Thyroid gland (tissue), 4 donors: ENCODE measurements at places on chromosomes 16 and 17.

DNA sequence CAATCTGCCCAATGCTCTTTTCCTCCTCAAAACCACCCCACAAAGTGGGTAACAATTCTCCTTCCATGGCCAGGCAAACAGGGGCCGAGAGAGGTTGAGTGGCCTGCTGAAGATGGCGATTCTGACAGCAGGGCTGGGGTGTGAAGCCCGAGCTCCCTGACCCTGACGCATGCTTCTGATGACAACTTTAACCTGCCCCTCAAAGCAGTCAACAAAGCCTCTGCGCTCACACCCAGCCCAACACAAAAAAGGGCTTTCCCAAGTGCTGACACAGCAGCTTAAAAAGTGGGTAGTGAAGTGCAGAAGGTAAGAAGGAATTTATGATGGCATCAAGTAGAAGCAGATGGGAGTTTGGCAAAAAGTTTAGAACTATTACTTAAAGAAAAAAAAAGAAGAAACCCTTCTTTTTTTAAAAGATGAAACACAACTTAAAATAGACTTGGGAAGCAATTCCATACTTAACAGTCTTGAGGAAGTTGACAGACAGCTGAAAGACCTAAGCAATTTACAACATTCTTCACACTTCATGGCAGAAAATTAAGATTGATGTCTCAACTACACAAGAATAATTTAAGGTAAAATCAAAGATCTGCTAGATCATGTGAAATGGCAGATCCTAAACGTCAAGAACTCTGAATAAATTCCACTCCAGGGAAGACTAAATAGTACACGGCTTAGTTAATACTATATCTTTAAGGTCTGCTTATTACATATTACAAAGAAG lies 133.9 kb downstream of the PARN start:
- no peak for DNase-seq

GRCh38 chr17:42200706-42201457 lies 6.6 kb upstream of the GHDC start:
- peak; percentile 33 for DNase-seq

GRCh38 chr17:59842901-59843652 lies 49.7 kb downstream of the TUBD1 start:
- peak; percentile 55 for DNase-seq

- no peak for DNase-seq
Observed at GRCh38 chr17:58694302-58694701, 1.9 kb downstream of the RAD51C start.

- DNase-seq: no peak
Observed at GRCh38 chr17:73256220-73256619, 5.5 kb downstream of the CPSF4L start.

GRCh38 chr16:347203-347602 lies 5.3 kb downstream of the AXIN1 start:
- DNase-seq: no peak

- DNase-seq: no peak
Observed at GRCh38 chr17:81052199-81052997, 17.4 kb downstream of the BAIAP2 start.

GRCh38 chr16:50731989-50732832 lies 9.7 kb upstream of the CYLD start:
- no peak for DNase-seq

- DNase-seq: no peak
Observed at GRCh38 chr17:49291929-49292328, 61.3 kb upstream of the PHOSPHO1 start.

- DNase-seq: peak; percentile 93
Observed at GRCh38 chr16:69481901-69482341, 57.5 kb downstream of the CYB5B start.

DNA sequence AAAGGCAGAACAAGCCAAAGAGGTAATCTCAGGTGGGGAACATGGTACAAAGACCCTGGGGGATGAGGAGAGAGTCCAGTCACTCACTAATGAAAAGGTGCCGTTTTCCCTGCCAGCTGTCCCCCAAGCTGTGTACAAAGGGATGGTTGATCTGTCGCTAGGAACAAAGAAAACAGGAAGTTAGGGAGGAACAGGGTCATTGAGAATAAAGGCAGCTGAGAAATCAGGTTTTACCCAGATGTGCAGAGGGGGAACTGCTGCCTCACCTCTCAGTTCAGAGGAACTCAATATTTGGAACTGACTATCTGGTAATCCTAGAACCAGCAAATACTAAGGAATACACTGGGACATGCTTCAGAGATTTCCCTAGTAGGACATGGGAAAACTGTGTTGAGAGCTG lies 1.5 kb downstream of the RSKR start:
- DNase-seq: no peak

GRCh38 chr16:27169511-27170071 lies 33.7 kb upstream of the KDM8 start:
- peak; percentile 10 for DNase-seq

- DNase-seq: no peak
Observed at GRCh38 chr17:45334231-45334630, 17.4 kb upstream of the MAP3K14 start.

GRCh38 chr17:78121801-78122215 lies 6.7 kb downstream of the TMC6 start:
- DNase-seq: no peak

GRCh38 chr16:87501117-87501516 lies 8.3 kb upstream of the ZCCHC14 start:
- no peak for DNase-seq

- DNase-seq: peak; percentile 78
Observed at GRCh38 chr16:3112058-3112880, at the start of gene ZNF205. Gene ZNF205 (plus strand): TSS chr16:3112586. CDS start chr16:3113431, 845 bp downstream.

DNA sequence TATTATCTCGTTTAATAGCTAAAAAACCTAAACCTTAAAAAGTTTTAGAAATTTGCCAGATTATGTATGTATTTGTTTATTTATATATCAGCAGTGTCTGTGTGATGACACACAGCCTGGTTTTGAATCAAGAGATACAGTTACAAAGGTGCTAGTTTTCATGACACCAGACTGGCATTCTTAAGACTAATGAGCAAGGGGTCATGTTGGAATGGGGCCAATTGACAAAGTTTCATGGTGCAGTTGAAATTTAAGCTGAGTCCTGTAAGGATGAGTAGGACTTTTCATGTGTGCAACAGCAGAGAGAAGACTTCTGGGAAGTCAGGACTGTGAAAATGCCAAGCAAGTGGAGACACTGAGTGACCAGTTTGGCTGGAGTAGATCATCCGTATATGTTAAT lies 3.2 kb upstream of the KRT10 start:
- DNase-seq: no peak

DNA sequence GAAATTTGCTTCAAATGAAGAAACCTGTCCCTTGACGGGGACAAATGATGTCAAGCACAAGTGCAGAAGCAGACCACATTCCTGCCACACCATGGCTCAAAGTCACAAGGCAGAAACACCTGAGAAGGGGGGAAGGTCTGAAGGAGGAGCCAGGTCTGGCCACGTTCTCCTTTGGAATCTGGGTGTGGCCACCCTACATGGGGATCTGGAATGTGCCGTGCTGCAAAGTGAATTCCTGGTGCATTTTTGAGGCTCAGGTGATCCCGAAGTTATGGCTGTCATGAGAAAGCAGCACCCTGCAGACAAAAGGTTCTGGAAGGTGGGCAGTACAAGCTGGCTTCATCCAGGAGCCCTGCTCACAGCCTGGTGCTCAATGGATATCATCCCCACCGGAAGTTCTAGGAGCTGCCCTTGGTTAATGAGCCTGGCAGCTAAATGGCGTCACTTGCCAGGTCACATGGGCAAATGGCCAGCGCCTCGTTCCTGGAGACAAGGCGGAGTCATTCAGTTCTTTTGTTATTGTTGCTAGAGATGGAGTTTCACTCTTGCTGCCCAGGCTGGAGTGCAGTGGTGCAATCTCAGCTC lies 20.1 kb upstream of the ADCY9 start:
- DNase-seq: peak; percentile 92

DNA sequence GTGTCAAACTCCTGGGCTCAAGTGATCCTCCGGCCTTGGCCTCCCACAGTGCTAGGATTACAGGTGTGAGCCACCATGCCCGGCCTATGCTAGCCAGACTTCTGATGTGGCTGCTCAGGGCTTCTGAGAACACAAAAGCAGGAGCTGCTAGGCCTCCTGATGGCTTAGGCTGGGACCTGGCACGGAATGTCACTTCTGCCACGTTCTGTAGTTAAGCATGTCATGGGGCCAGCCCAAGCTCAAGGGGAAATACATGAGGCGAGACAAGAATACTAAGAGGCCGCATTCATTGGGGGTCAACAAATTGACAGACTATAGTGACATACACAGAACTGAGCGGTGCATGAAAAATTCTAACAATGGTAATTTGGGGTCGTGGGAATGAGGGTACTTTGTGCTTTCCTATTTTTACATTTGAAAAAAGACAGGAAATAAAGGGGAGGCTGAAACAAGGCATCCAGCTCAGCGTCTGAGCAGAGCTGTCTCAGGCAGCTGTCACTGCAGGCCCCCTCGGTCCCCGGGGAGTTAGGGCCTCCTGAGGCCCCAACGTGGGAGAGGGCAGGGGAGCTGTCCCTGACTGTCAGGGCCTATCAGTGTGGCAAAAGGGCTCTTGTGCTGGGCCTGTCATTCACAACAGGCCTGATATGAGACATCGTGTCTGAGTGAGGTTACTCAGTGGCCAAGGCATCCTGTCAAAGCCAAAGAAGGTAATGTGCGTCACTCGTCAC lies 26.4 kb downstream of the CFAP20 start:
- DNase-seq: peak; percentile 40

DNA sequence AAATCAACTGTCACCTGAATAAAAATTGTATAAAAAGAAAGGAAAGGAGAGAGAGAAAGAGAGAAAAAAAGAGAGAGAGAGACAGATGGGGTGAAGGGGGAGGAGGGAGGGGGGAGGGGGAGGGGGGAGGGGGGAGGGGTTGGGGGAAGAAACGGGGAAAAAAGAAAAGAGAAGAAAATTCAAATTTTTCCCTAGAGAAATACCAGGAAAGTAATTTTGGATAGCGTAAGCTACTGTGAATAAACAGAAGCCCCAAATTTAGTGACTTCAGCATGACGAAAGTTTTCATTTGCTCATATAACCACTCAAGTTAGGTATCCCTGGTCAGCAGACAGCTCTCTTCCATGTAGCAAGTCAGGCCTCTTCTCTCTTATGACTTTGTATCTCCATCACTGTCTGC lies 289.4 kb upstream of the MYOCD start:
- no peak for DNase-seq

GRCh38 chr16:9134739-9135138 lies 43.3 kb downstream of the HAPSTR1 start:
- peak; percentile 39 for DNase-seq

- peak; percentile 76 for DNase-seq
Observed at GRCh38 chr16:3038256-3038655, 1.5 kb upstream of the BICDL2 start.

GRCh38 chr16:77113835-77114234 lies 77.2 kb upstream of the MON1B start:
- DNase-seq: peak; percentile 4

- no peak for DNase-seq
Observed at GRCh38 chr17:80779336-80779735, 212.3 kb upstream of the CHMP6 start.

- peak; percentile 31 for DNase-seq
Observed at GRCh38 chr17:33520426-33521330, 227.6 kb upstream of the ASIC2 start.

DNA sequence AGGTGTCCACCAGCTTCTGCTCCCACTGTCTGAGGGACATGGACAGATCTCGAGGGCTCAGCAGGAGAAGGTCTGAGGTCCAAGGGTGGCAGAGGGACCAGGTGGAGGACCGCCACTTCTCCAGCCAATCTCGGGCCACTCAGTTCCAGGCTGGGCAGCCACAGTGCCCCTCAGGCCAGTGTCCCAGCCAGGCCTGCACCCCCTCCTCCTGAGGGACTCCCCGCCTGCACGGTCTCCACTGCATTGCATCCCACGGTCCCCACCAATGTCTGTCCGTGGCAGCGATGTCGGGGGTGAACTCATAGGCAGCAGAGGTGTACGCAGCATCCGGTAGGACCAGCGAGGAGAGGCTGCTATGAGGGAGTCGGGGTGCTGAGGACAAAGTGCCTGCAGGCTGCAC lies 64.2 kb upstream of the DOC2B start:
- no peak for DNase-seq
